ENCODE measurements at places on chromosomes 4 and X.

DNA sequence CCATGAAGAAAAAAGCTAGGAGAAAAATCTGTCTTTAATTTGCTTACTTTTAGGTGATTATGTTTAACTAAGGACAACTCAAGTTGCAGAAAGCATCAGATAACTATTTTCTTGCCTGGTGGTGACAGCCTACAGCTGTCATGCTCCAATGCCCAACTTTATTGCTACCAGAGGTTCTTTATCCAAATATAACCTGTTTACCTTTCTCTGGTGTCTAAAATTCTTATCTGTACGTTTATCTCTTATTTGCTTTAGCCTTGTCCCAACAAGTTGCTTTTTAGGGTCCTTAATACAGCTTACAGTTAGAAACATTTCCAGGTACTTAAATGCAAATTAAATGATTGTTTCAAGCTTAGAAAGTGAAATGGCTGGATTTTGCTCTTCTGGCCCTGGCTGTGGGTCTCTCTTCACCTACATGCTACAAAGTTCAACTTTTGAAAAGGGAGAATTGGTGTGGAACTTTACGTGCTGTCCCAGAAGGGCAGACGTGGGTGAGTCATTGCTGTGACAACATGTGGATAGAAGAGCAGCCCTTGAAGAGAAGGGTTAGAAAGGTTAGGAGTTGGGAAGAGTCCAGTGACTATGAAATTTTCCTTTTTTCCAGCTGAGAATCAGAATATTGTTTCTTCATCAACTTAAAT, 60.7 kb downstream of the HPGD start:
- DNase-seq, result no peak

DNA sequence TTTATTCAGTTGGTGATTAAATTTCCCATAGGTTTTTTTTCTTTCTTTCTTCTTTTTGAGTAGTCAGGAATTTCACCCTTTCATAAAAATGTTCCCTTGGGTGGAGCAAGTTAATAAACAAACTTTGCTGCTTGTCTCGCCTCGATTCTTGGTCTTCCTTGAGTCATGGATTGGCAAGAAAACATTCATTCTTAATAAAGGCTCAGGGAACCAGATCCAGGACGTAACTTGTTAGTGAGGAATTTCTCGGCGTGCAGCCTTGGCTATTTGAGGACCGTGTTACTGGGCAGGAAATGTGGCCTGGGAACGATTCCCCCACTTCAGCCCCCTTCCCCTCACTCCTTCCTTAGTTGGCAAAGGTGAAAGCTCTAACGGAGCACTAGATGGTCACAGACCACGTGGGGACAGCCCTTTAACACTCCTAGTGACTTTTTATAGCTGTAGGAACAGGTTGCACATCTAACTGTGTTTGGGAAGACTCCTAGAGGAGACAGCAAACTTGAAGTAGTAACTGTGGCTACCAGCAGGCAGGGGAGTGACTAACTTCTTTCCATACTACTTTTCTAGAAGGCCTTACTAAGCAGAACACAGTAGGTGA, 106.8 kb downstream of the UCHL1 start:
- no peak for DNase-seq

DNA sequence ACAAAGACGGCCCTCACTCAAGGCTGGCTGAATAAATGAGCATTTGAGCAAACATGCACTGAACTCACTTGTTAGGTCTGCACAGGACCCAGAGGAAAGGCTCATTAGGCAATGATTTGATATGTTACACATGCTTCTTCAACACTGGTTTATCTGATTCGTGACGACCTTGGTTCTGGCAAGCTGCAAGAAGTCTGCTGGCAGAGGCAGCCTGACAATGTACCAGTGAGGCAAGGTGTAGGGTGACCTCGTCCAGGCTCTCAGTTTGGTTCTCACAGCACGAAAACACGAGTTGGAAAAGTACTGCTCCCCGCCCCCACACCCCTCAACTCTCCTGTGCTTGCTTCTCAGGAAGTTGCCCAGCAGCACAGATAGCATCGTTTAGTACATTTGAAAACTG, 63.1 kb upstream of the CITED1 start:
- DNase-seq, result no peak

DNA sequence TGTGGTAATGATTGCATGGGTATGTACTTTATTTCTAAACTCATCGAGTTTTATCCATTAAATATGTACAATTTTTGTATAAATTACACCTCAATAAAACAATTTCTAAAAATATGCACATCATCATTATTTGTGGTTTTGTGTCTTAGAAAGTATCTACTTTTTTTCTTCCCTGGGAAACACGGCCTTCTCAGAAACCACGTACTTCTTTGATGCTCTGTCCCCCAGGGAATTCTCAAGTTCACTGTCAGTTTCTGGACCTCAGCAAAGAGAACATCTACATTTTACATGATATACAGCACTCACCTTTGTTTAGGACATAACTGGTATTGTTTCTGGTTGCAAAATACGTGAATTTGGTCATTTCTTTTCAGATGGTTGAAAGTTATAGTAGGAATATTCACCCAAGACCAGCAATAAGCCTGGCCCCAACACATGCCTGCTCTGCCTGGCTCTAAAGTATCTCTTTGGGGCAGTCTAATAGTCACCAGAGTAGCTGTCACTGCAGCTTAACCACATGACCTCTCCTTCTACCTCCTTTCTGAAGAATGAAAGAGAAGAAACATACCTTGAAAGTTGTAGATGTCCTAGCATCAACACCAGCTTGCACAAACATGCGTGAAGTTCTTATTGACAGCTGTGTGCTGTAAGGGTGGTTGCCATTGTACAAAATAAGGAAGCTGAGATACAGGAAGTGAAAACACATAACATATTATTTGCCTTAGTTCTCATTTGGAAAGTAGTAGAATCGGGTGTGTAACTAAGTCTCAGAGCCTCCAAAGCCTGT, 48.4 kb upstream of the SPANXN4 start:
- DNase-seq, result no peak

DNA sequence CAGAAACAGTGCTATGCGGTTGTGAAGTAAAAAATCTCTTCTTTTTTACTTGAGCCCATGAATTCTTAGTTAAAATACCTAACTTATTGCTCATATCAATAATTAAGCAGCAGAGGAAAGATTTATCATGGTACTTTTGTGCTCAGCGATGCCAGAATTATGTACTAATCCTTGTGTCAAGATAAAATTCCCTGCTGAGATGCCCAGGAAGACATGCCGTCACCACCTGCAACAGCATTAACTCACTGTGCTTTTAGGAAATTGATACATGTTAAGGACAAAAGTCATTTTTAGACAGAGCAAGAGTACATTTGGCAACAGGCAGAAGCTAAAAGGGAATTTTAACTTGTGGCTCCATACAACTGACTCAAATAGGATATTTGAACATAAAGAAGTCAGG, 138.9 kb downstream of the NPNT start:
- DNase-seq, result no peak

DNA sequence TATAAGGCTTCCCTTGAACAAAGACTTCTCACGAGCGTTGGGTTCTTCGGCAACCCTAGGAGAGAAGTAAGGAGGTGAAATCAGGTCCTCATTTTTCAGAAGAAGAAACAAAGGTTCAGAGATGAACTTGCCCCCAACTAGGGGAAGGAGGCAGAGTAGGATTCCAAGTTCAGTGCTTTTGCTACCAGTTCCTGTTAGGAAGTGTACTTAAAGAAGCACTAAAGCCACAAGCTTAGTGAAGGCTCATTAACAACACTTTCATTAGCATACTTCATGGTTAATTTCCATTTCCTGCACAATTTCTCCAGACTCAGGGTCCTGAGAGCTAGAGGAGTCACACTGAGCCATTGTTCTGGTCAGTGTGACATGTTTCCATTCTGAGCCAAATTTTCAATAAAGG, 52.1 kb downstream of the VSIG4 start:
- DNase-seq, result no peak

- DNase-seq, result no peak
Observed at GRCh38 chrX:85375333-85375738, 4.1 kb downstream of the POF1B start.

GRCh38 chrX:3963980-3964379, 250.5 kb upstream of the PRKX start:
- DNase-seq, result no peak

- DNase-seq, result no peak
Observed at GRCh38 chr4:36133086-36133485, 111.2 kb downstream of the ARAP2 start.

- no peak for DNase-seq
Observed at GRCh38 chr4:89558147-89558546, 250.5 kb upstream of the GPRIN3 start.

GRCh38 chr4:140255927-140256326, 101.9 kb upstream of the MAML3 start:
- no peak for DNase-seq

DNA sequence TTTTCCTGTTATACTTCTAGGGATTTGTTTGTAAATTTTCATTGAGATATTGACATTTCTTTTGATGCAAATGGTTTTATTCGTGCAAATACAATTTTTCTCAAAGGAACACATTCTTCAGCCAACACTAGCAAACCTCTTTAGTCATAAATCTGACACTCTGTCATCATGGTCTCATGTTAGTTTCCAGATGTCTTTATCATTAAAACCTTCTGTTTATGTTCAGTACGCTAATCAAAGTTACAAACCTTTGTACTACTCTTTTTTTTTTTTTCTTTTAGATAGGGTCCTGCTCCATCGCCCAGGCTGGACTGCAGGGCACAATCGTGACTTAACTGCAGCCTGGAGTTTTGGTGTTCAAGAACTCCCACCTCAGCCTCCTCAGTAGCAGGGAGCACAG, 7.1 kb downstream of the SLC25A31 start:
- no peak for DNase-seq

- DNase-seq, result no peak
Observed at GRCh38 chr4:57037982-57038604, 59.4 kb downstream of the POLR2B start.

DNA sequence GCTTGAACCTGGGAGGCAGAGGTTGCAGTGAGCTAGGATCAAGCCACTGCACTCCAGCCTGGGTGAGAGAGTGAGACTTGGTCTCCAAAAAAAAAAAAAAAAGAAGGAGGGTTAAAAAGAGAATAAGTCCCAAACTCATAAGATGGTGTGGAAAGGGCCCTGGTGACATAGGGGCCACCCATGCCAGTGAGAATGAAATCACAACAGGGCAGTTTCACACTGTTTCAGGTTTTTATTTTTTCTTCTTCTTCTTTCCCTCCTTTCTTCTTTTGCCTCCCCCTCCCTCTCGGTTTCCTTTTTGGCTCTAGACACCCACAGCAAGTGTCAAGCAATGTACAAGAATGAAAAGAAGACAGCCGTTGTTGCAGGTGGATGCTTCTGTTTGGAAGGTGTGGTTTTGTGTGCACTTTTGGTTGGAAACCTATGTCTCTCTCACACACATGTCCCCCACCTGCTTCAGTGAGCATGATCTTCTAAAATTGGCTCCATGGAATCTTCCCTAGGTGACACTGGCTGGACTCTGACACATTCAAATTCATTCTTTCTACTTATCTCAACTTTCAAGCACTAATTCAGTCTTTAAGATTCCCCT, 14.4 kb upstream of the TLR8 start:
- no peak for DNase-seq

GRCh38 chr4:151485541-151486131, 76.7 kb downstream of the FHIP1A start:
- DNase-seq, result no peak

DNA sequence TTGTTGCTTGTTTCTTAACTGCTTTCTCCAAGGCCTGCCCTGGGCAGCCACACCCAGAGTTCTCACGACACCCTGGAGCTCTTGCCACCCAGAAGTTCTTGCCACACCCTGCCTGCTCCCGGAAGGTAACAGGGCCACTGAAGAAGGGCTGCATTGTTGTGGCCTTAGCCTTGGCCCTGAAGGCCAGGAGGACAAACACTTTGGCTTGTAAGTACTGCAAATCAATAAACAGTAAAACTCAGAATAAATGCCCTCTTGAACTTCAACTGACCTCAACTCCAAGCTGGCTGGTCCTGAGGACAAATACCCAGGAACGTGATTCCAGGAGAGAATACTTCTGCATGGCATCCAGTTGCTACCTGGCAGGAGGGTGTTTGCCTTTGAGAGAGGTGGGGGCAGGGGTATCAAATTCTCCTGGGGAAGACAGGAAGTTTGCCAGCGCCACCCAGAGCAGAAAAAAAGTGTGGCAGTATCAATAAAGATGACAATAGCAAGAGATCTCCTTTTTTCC, 54.1 kb downstream of the TLR10 start:
- no peak for DNase-seq

GRCh38 chr4:14375816-14376215, 626.5 kb upstream of the CPEB2 start:
- no peak for DNase-seq

DNA sequence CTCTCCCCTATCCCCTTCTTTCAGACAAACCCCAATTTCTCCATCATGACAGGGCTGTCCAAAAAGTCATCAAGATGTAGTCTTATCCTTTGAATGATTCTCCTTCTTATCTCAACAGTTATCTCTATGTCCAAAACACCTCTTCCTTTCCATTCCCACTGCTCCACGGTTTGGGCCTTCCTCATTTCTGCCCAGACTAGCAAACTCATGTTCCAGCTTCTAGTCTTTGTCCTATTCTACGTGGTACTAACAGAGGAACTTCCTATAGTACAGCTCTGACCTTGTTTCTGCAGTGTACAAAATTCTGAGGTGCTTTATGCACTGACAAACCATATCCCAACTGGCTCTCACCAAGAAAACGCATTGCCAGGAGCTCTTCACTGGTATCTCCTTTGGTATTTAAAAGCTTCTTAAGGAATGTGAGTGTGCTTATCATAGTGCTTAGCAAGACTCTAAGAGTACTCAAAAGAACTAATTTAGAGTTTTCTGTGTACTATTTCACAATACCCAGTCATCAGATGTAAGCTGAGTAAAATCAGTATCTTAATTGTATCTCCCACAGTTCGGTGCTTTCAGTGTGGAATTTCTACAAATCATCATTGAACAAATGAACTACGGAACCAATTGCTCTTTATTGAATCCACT, 65.5 kb downstream of the MAML3 start:
- DNase-seq, result no peak

DNA sequence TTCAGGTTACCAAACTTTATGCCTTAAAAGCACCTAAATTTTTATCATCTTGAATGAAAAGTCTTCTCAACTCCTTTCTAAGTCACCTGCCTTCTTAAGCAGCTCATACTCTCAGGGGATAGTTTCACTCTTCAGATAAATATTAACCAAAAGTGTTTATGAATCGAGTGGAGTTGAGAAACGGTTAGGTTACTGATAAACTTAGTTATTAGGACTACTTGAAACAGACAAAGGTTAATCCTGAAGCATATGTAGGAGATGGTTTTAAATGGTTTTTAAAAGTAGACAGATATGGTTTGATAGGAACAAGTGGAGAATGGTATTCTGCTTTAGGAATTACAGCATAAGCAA, 32.8 kb downstream of the CLDN22 start:
- no peak for DNase-seq

GRCh38 chr4:58502839-58503238, 1392.7 kb upstream of the IGFBP7 start:
- DNase-seq, result no peak

GRCh38 chr4:180688480-180688879, 1554.7 kb upstream of the TENM3 start:
- DNase-seq, result no peak

GRCh38 chrX:10892621-10893225, 218.4 kb upstream of the HCCS start:
- no peak for DNase-seq

- no peak for DNase-seq
Observed at GRCh38 chr4:126241634-126242033, 926.9 kb downstream of the FAT4 start.

GRCh38 chr4:907691-908425, 24.3 kb downstream of the GAK start:
- no peak for DNase-seq
